Myometrial cell (primary cell): ENCODE measurements at places on chromosomes 7 and 10. TPM values are rescaled to one million over a fixed set of nuclear protein-coding genes. Genes with fewer than 3 reads are reported as not detected.

GIMAP2 gene
- total RNA-seq: 1.2 TPM in 1 of 2 replicates, not detected in the other

PRKCQ gene
- total RNA-seq: not detected in 2 replicates

NUTM2E gene
- total RNA-seq: not detected in 2 replicates

PDSS1 gene
- 8.5 and 14.4 TPM in 2 replicates for total RNA-seq

TEX47 gene
- total RNA-seq: not detected in 2 replicates

FRMD4A gene
- 30.6 and 31.0 TPM in 2 replicates for total RNA-seq

WNT8B gene
- total RNA-seq: not detected in 2 replicates

GIMAP5 gene
- not detected in 2 replicates for total RNA-seq

IFRD1 gene
- total RNA-seq: 26.6 and 32.6 TPM in 2 replicates

MBL2 gene
- total RNA-seq: not detected in 2 replicates

CPXM2 gene
- not detected in 2 replicates for total RNA-seq

GIMAP1 gene
- total RNA-seq: not detected in 2 replicates

NEBL gene
- total RNA-seq: 3.7 and 4.3 TPM in 2 replicates

TUBB8 gene
- total RNA-seq: not detected in 2 replicates

PRPS1L1 gene
- total RNA-seq: not detected in 2 replicates

STAMBPL1 gene
- 30.8 and 60.8 TPM in 2 replicates for total RNA-seq

NPTX2 gene
- total RNA-seq: not detected in 2 replicates

ZCCHC24 gene
- 29.7 and 33.3 TPM in 2 replicates for total RNA-seq

IDI2 gene
- not detected in 2 replicates for total RNA-seq
